T-helper 17 cell (primary cell): ENCODE measurements at places on chromosomes 5 and 9.

- no peak for DNase-seq
- H3K27me3 ChIP-seq, result no peaks in the 10 kb centered on the region
- no peak overlapping the region for H3K27ac ChIP-seq
- H3K4me3 ChIP-seq, result no peak overlapping the region
- peaks cover 18% of the 10 kb centered on the region for H3K36me3 ChIP-seq
- H3K4me1 ChIP-seq, result no peaks in the 10 kb centered on the region
Observed at GRCh38 chr5:55377810-55378209, 70.0 kb downstream of the MTREX start.

GRCh38 chr5:1745123-1745795, 54.4 kb downstream of the MRPL36 start:
- H3K4me3 ChIP-seq, result no peak overlapping the region
- no peaks in the 10 kb centered on the region for H3K4me1 ChIP-seq
- DNase-seq, result no peak
- no peak overlapping the region for H3K27ac ChIP-seq
- H3K36me3 ChIP-seq, result no peaks in the 10 kb centered on the region

- no peak overlapping the region for H3K4me3 ChIP-seq
- H3K27ac ChIP-seq, result no peak overlapping the region
- H3K36me3 ChIP-seq, result peaks cover 4% of the 10 kb centered on the region
- H3K4me1 ChIP-seq, result peaks cover under 1% of the 10 kb centered on the region
- DNase-seq, result no peak
Observed at GRCh38 chr5:143200781-143201398, 202.6 kb downstream of the NR3C1 start.

DNA sequence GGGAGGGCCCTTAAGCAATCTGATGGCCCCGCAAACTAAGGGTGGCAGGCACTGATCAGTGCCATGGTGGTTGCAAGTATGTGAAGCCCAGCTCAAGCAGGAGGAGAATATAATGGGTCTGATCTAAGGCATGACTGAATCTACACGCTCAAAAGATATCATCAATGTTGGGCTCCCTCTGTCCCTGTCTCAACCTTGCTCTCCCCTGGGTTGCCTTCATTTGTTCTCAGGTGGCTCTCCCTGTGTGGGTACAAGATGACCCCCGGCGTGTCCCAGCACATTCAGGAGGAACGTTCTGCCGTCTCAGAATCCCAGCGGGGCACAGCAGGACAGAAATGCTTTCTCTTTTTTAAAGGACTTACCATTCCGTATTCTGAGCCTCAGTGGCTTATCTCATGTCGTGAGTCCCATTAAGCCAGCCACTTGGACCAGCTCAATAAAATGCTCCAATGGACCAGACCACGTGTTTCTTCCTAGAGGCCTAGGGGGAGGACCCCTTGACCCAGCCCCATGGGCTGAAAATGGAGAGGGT, 12.0 kb upstream of the RNF130 start:
- no peaks in the 10 kb centered on the region for H3K36me3 ChIP-seq
- DNase-seq, result no peak
- H3K27ac ChIP-seq, result no peak overlapping the region
- no peak overlapping the region for H3K4me3 ChIP-seq

GRCh38 chr9:105865285-105865684, 170.9 kb downstream of the TMEM38B start:
- no peak overlapping the region for H3K4me3 ChIP-seq
- DNase-seq, result no peak
- H3K27ac ChIP-seq, result no peak overlapping the region
- H3K27me3 ChIP-seq, result no peaks in the 10 kb centered on the region
- no peaks in the 10 kb centered on the region for H3K4me1 ChIP-seq

DNA sequence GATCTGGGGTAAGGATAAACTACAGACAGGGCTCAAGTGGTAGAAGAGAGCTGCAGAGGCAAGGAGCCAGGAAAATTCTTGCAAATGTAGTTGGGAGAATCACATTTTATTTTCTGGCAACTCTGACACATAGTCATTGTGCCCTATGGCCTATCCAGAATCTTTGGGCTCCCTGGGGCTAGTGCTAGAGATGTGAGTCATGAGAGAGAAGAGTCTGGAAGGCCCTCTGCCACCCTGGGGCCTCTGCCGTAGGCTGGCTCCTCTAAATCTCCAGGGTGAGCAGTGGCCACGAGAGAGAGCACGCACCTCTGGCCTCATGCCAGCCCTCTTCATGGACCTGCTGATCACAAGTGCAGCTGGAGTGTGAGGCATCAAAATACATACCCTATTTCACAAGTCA, 74.3 kb upstream of the SSBP2 start:
- no peaks in the 10 kb centered on the region for H3K36me3 ChIP-seq
- H3K27ac ChIP-seq, result no peak overlapping the region
- no peaks in the 10 kb centered on the region for H3K27me3 ChIP-seq
- peaks cover 5% of the 10 kb centered on the region for H3K4me1 ChIP-seq
- DNase-seq, result no peak

- no peak overlapping the region for H3K27ac ChIP-seq
- DNase-seq, result no peak
- peaks cover 17% of the 10 kb centered on the region for H3K4me1 ChIP-seq
- H3K27me3 ChIP-seq, result peaks cover 64% of the 10 kb centered on the region
- H3K36me3 ChIP-seq, result no peaks in the 10 kb centered on the region
- H3K4me3 ChIP-seq, result no peak overlapping the region
Observed at GRCh38 chr9:91036356-91036755, 234.7 kb downstream of the SYK start.

GRCh38 chr5:76604838-76605237, 18.4 kb downstream of the F2RL2 start:
- no peaks in the 10 kb centered on the region for H3K27me3 ChIP-seq
- no peak for DNase-seq

GRCh38 chr5:178546675-178547033, 43.5 kb downstream of the COL23A1 start:
- no peaks in the 10 kb centered on the region for H3K4me1 ChIP-seq
- no peak overlapping the region for H3K4me3 ChIP-seq
- H3K36me3 ChIP-seq, result no peaks in the 10 kb centered on the region
- no peak overlapping the region for H3K27ac ChIP-seq
- DNase-seq, result no peak

- H3K27me3 ChIP-seq, result no peaks in the 10 kb centered on the region
- no peaks in the 10 kb centered on the region for H3K36me3 ChIP-seq
- H3K4me3 ChIP-seq, result no peak overlapping the region
- peaks cover 13% of the 10 kb centered on the region for H3K4me1 ChIP-seq
- no peak for DNase-seq
Observed at GRCh38 chr9:105445203-105445881, 2.5 kb upstream of the FSD1L start.

- DNase-seq, result no peak
- no peaks in the 10 kb centered on the region for H3K36me3 ChIP-seq
- H3K27ac ChIP-seq, result no peak overlapping the region
- no peak overlapping the region for H3K4me3 ChIP-seq
Observed at GRCh38 chr5:174900240-174900865, 176.0 kb downstream of the MSX2 start.

- H3K27me3 ChIP-seq, result no peaks in the 10 kb centered on the region
- H3K4me1 ChIP-seq, result no peaks in the 10 kb centered on the region
- no peak overlapping the region for H3K27ac ChIP-seq
- no peaks in the 10 kb centered on the region for H3K36me3 ChIP-seq
- no peak for DNase-seq
- H3K4me3 ChIP-seq, result no peak overlapping the region
Observed at GRCh38 chr9:134655586-134656333, 14.2 kb downstream of the COL5A1 start.

DNA sequence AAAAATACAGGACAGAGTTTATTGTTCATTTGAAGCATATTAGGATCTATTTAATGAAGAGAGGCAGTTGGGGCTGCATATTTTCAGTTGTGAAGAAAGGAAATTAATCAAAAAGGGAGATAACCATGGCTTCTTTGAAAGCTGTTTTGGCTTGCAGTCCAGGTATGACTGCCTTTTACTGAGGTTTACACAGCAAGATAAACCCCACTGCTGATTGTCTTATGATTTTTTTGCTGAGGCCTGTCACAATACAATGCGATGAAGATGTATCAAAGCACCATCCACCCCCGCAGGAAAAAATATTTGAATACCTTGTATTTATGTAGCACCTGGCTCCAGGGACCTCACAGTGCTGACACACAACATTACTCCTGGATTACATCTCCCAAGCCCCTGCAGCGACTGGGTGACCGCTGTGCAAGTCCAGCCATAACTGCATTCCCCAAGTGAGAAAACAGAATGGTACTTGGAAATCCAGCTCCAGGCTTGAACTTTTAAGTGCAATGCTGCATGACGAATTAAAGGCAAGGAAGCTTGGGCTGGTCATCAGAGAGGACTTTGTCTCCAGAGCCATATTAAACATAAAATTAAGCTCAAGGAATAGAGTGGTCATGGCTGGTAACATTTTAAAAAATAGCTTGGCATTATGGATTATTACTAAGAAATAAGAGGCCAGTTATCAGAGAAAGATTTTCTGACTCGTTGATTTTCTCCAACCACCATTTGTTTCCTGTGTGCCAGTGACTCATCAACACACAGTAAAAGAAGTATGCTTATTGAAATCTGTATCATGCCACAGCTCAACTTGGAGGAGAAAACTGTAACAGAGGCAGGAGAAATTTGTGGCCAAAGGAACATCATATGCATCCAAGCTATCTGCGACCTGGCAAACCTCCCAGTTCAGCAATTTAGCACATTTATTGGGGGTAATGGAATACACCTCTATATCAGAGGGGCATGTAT, 374.2 kb downstream of the MAN2A1 start:
- no peaks in the 10 kb centered on the region for H3K36me3 ChIP-seq
- H3K27me3 ChIP-seq, result no peaks in the 10 kb centered on the region
- H3K4me1 ChIP-seq, result no peaks in the 10 kb centered on the region
- H3K4me3 ChIP-seq, result no peak overlapping the region

GRCh38 chr5:867300-867870, 16.6 kb upstream of the ZDHHC11 start:
- no peak overlapping the region for H3K27ac ChIP-seq
- no peak overlapping the region for H3K4me3 ChIP-seq
- peaks cover 10% of the 10 kb centered on the region for H3K36me3 ChIP-seq
- peaks cover 4% of the 10 kb centered on the region for H3K4me1 ChIP-seq
- no peaks in the 10 kb centered on the region for H3K27me3 ChIP-seq

DNA sequence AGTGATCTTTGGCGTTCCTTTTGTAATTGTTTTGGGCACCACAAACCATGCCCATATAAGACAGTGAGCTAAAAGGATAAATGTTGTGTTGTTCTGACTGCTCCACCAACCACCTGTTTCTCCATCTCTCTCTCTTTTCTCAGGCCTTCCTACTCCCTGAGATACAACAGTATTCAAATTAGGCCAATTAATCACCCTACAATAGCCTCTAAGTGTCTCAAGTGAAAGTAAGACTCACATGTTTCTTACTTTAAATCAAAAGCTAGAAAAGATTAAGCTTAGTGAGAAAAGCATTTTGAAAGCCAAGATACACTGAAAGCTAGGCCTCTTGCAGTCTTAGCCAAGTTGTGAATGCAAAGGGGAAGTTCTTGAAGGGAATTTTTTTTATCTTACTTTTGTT, 268.8 kb upstream of the NREP start:
- no peaks in the 10 kb centered on the region for H3K4me1 ChIP-seq
- no peak overlapping the region for H3K27ac ChIP-seq
- H3K27me3 ChIP-seq, result no peaks in the 10 kb centered on the region
- H3K36me3 ChIP-seq, result no peaks in the 10 kb centered on the region
- no peak overlapping the region for H3K4me3 ChIP-seq

DNA sequence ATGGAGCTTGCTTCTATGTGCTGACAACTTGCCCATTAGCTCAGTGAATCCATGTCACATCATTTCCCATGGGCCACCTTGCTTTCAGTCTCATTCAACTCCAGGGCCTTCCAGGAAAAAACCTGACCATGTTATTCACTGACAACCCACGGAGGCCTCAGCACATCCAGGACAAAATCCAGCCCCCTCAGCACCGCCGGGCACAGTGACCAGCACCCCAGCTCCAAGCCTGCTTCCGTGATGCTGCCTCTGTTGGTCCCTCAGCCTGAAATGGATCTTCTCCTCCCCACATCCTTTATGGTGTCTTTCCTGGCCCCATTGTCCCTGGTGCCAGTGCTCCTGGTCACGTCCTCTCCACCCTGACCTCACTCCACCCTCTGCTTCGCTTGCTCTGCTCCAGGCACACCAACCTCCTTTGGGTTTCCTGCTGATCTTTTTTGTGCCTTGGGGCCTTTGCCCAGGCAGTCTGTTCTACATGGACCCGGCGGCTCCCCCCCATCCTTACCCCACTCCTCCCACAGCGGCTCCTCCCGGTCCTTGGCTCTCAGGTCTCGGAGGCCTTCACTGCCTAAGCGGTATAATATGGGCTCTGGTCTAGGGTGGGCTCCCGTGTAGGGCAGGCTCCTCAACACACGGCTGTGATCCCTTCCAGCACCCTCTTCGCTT, 25.0 kb downstream of the ANKS6 start:
- no peak overlapping the region for H3K27ac ChIP-seq
- H3K27me3 ChIP-seq, result no peaks in the 10 kb centered on the region
- no peak overlapping the region for H3K4me3 ChIP-seq

- H3K27me3 ChIP-seq, result no peaks in the 10 kb centered on the region
- no peak overlapping the region for H3K27ac ChIP-seq
- peaks cover 3% of the 10 kb centered on the region for H3K36me3 ChIP-seq
Observed at GRCh38 chr5:140575309-140575708, 10.7 kb downstream of the SLC35A4 start.

DNA sequence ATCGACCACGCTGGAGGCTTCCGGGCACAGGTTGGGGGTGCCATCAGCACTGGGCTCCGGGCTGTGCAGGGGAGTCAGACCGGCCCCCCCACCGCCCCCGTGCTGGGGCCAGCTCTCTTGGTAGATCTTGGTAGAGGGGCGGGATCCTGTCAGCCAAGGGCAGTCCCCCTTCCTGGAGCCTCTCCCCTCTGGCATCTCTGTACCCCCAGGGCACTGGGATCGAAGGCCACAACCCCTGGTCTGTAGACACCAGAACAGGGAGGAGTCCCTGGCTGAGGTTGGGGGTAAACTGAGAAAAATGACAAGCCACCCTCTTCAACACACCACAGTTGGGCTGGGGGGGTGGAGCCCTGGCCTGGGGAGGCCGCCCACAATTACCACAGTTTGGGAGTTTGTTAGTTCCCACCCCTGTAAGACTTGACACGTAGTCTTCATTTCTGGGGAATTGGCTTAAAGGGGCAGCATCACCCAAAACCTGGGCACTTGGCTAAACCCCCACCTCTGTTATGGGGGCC, 882 bp downstream of the CERCAM start:
- no peaks in the 10 kb centered on the region for H3K36me3 ChIP-seq
- H3K4me1 ChIP-seq, result peaks cover 10% of the 10 kb centered on the region
- H3K4me3 ChIP-seq, result peak overlapping the region; percentile 81
- H3K27ac ChIP-seq, result no peak overlapping the region

GRCh38 chr5:24059006-24059405, 551.6 kb downstream of the PRDM9 start:
- H3K27ac ChIP-seq, result no peak overlapping the region

GRCh38 chr9:99109522-99109921, 4.6 kb downstream of the TGFBR1 start:
- H3K36me3 ChIP-seq, result no peaks in the 10 kb centered on the region
- peaks cover 73% of the 10 kb centered on the region for H3K4me1 ChIP-seq
- H3K4me3 ChIP-seq, result no peak overlapping the region
- no peaks in the 10 kb centered on the region for H3K27me3 ChIP-seq
- DNase-seq, result no peak
